ENCODE measurements at places on chromosomes 16 and 17.

GRCh38 chr16:89275284-89275584 is 57.7 kb downstream of the ZNF778 start:
- no peak for DNase-seq

- no peak for DNase-seq
These were observed 8.0 kb downstream of the RNF157 start for GRCh38 chr17:76232342-76232741.

GRCh38 chr17:70629902-70630301 is 460.6 kb downstream of the KCNJ2 start:
- DNase-seq = no peak

DNA sequence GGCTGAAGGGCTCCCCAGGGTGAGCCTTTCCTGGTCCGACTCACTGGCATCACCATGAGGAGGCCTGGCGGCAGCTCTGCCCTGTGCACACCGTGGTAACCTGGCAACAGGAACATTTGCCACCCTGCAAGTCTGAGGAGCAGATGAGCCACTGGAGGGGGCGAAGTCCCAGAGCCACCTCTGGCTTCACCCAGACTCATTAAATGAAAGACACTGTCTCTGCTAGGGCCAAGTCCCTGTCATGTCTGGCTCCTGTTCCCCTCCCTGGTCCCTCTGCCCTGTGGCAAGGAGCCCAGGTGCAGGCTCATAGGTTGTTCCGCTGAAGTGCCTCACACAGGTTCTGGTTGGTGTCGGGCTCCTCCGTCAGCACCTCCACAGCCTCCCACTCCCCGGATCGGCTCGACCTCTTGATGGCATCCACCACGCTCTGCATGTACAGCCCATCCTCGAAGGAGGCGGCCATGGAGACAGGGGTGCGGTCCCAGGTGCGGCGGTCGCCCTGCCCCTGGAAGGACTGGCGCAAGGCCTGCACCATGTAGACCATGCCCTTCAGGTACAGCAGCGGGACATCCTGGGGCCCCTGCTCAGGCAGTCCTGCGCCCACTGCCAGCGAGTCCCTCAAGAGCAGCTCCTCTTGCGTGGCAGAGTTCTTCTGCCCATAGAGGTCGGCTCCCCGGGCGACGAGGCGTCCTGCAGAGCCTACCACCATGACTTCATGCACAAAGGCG is 8.4 kb downstream of the C16orf86 start:
- DNase-seq = no peak

GRCh38 chr16:88725609-88726407 is 19.5 kb downstream of the CTU2 start:
- DNase-seq = no peak

DNA sequence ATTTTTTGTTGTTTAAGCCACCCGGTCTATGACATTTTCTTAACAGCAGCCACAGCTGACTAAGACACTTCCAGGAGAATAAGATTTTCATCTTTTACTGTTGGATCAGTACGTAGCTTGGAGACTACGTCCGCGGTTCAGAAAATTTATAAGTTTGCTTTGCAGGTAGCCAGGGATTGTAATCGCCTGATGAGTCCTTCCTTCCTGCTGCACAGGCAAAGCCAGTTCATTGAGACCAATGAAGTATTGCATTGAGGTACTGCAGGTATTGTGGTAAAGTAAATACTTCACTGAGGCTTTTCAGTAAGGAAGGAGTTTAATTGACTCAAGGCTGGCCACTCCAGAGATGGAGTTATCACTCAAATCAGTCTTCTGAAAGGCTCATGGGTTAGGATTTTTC is 269.4 kb upstream of the ELAC2 start:
- no peak for DNase-seq

GRCh38 chr16:29662729-29663015 is 375 bp upstream of the SPN start:
- no peak for DNase-seq

GRCh38 chr16:28538733-28539596 is at the start of gene NUPR1:
TSS of gene NUPR1 (minus strand) at chr16:28538974. CDS start at chr16:28538907, 67 bp downstream.
- peak; percentile 78 for DNase-seq

DNA sequence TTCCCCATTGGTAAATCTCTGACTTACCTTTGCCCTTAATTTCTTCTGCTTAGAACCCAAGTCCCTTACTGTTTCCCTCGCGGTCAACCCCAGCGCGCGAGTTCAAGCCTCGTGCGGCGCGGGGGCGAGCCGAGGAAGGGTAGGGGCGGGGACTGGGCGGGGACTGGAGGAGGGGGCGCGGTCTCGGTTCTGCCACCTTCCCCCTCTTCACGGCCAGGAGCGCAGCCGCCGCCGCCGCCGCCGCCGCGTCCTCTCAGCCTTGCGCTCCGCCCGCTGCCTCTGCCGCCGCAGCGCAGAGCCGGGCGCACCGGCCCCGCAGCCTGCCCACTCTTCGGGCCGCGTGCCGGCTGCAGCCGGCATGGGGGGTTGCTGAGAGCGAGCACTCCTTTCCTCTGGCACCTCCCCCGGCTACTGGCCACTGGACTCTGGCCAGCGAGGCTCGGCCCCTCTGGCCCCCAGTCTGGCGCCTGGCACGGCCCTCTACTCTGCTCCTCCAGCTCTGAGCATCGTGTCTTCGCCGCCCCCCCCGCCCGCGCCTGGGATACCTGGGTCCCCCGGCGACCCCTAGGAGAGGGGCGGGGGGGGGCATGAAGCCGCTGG is at the start of gene RAPGEFL1:
TSS of gene RAPGEFL1 (plus strand) at position 196 of the 600 bp plus-strand sequence. CDS start at position 588, 392 bp downstream.
- DNase-seq = peak; percentile 51

DNA sequence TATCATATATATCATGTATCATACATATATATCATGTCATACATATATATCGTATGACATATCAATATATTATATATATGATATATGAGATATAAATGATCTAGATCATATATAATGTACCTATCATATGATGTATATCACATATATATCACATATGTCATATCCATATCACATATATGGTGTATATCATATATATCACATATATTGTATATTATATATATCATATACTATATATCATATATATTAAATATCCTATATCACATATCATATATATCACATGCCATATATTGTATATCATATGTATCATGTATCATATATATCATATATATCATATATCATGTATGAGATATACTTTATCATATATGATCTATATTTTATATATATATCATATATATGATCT is 355.9 kb upstream of the RBFOX1 start:
- no peak for DNase-seq

DNA sequence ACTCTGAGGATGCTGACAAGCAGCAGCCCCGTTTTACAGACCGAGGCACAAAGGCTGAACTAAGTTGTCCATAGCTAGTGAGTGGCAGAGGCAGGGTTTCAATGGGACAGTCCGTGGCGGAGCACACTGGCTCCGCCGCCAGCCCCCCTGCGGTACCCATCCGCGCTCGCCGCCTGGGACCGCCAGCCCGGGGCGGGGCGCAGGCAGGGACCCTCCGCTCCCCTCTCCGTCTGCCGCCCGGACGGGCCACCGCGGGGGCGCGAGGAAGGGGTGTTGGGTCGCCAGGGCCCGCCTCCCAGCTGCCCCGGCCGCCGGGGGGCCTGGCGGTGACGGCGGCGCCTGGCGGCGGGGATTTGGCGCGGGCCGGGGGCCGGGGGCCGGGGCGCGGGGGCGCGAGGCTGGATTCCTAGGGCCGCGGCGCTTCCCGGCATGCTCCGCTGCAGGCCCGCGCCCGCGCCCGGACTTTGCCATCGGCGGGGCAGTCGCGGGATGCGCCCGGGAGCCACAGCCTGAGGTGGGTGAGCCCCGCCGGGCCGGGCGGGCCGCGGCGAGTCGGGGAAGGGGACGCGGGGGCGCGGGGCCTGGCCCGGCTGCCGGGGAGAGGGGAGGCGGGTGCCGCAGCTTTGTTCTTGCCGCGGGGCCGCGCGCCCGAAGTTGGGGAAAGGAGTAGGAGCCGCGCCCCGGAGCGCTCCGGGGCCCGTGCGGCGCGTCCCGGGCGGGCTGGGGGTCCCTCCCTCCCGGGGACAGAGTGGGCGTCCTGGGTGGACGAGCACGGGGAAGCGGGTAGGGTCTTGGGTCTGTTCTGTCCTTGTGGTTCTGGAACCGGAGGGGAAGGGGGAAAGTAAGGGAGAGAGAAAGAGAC is at the start of gene TMEM98:
TSS of gene TMEM98 (plus strand) at position 430 of the 862 bp plus-strand sequence. CDS start 3,376 bp downstream, outside the sequence.
- peak; percentile 58 for DNase-seq

GRCh38 chr17:81291662-81292061 is 3.4 kb downstream of the SLC38A10 start:
- DNase-seq = no peak

DNA sequence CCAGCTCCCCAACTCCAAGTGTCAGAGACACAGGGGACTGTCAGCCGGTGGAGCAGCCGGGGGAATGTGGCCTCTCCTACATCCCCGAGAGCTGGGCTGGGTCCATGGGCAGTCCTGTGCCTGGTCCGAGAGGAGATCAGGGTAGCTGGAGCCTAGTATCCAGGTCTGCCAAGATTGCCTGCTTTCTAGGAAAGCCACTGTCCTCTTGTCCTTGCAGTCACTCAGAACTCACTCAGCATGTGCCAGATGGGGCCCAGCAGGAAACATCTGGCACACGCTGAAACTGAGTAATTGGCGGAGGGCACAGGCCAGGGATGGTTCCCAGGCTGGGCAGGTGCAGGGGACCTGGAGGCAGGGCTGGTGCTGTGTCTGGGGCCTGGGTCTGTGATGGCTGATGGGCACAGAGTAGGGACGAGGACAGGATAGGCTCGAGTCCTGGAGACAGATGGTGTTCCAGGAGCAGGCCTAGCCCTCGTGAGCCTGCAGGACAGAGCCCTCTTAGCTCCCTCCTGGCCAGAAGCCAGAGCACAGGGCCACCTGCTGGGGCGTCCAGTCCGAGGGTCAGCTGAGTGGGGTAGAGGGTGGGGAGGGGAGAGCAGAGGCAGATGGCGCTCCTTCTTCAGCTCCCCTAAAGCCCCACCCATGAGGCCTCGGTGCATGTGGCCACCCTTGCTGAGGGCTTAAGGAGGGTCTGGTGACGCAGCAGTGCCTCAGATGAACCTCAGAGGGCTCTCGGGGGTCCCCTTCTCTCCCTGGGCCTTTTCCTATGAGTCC is 31.1 kb downstream of the ADCY7 start:
- no peak for DNase-seq

DNA sequence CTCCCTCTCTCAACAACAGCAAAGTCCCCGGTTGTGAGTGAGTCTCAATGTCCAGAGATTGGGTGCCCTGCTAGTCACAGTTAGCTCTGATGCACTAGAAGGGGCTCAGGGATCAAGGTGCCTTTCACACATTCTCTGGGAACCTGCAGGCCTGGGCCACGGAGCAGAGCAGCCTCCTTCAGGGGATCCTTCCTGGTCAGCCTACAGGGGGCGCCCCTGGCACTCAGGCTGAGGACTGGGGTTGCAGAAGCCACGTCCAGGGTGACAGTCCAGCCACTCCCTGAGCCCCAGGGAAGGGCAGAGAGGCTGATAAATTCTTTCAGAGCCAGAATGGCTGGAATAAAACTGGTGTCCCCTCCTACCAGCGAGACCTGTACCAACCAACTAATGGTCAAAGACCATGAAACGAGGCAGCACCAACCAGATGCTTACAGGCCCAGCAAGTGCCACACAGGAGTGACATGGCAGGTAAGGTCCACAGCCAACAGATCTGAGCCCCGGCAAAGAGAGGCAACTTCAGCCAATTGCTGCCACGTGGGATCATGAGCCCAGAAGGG is 43.5 kb downstream of the ST3GAL2 start:
- DNase-seq = peak; percentile 10

DNA sequence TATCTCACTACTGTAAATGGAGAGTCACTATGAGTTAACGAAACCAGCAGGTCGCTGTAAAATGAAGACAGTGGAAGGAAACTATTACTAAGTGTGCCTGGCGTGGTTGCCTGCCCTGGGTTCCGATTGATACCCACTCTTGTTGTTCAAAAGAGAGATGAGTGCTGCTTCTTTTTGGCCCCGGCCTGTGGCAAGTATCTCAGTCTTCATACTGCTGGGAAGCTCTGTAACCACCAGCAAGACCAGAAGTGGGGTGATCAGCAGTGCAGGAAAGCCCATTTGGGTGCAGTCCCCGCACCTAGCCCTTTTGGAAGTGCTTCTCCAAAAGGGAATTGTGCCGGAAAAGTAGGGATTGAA is 104.5 kb downstream of the SNX29 start:
- DNase-seq = no peak

DNA sequence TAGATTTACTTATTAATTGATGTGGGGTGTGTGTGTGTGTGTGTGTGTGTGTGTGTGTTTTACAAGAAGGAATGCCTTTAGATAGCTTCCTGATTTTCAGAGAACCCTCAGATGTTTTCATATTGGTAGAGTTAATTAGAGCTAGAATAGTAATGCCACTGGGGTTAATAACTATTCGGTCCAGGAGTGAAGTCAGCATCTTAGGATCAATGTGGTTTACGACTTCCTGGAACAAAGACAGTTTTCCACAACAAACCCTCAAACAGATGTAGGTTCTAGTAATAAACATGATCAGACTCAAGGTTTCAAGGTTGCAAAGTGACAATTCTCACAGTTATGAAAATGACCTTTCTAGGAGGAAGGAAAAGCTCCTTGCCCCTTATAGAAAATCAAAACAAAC is 12.2 kb upstream of the SLC52A1 start:
- DNase-seq = no peak

GRCh38 chr17:57133486-57133885 is 48.4 kb downstream of the AKAP1 start:
- no peak for DNase-seq

- no peak for DNase-seq
These were observed 34.9 kb downstream of the ARHGAP17 start for GRCh38 chr16:24980077-24980793.

DNA sequence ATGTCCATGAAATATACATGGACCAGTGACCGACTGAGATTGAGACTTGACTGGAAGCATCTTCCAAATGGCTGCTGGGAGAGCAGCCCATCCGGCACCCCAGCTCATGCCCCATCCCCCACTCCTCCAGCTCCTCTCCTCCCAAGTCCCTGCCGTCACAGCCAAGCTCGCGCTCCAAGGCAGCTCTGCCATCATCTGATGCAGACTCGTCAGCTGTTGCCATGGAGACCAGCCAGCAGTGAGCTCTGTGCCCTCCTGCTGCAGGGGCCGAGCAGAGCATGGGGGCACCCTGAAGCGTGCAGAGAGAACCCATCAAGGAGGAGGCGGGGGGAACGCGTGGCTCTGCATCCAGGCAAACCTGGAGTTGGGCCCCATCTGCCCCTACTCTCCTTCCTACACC is 74.5 kb upstream of the TNRC6C start:
- peak; percentile 97 for DNase-seq

- no peak for DNase-seq
These were observed 78.7 kb upstream of the GPRC5B start for GRCh38 chr16:19963301-19963700.

DNA sequence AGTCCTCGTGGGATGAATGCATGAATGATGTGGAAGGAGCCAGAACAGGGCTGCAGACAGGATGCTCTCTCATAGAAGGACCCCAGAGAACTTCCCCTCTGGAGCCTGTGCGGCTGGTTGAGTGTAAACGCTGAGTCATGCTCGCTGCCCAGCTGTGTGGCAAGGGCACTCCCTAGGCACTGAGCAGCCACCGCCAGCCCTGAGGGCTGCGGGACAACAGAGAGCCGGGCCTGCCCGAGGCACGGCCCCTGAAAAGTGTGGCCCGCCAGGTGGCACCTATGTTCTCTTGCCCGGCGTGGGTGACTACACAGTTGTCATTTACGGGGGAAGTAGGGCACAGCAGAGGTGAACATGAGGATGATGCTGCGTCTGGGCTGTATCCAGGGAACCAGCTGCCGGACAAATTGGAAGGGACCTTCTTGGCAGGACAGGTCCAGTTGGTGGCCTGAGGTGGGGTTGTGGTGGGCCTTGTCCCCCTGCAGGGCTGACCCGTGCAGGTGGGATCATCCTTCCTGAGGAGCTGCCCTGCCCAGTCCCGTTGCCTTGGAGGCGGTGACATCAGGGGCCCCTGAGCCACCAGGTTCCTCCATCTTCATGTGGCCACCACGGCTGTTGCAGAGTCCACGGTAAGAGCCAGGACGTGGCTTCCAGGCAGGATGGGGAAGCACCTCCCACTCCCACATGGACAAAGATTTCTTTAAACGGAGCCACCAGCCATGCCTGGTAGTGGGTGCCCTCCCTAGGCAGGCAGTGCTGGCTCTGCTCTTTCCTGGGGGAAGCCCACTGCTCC is 94.8 kb upstream of the CBX4 start:
- DNase-seq = peak; percentile 33
